ENCODE measurements at places on chromosomes 5 and 9. TPM values are rescaled to one million over a fixed set of nuclear protein-coding genes. Genes with fewer than 3 reads are reported as not detected.

CFAP157 gene
- total RNA-seq: not detected

ZBED3 gene
- total RNA-seq: 11.6 TPM

LMAN2 gene
- total RNA-seq: 49.0 TPM

FSD1L gene
- total RNA-seq: 0.24 TPM

ADGRD2 gene
- not detected for total RNA-seq

SEMA5A gene
- 0.03 TPM for total RNA-seq

GABBR2 gene
- total RNA-seq: not detected

DNA sequence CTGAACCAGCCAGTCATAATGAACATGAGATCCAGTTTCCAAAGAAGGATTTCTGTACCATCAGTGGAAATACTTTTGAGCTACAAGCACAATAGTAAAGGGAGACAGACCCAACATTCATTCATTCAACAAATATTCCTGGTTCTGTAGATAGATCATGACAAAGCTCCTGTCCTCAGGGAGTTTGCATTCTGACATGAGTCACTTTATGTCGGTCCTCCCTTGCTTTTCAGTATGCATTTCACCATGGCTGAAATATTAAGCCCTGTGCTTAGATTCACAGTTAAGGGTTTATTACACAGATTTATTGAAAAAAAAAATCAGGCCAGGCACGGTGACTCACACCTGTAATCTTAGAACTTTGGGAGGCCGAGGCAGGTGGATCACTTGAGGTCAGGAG lies 5.4 kb upstream of the MYOT start:
- no peak for DNase-seq

DNA sequence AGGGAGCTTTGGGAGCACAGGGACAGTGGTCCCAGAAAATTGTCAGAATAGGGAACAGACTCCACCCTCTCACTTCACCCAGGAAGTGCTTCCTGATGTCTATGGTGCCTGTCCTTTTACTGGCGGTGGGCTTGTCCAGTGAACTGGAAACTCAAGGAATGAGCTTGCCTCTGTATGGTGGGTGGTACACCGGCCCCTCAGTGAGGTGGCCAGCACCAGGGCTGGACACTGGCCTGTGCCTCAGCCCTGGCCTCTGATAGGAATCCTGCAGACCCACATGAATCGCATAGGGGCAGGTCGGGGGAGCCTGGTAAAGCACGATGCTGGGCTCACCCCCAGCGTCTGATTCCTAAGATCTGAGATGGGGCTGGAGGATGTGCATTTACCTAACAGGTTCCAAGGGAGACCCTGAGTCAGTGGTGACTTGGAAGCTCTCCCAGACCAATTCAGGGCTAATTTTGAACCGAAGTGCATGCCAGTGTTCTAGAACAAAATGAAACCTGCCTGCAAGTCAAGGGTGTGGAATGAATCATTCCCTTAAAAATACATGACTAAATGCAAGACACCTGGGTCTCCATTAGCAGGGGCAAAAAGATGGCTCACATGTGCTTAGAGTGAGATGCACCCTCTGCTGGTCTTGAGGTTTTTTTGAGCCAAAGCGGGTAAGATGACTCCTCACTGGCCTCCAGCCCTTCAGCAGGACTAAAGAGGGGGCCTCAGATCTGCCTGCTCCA lies 178.3 kb downstream of the HSPA4 start:
- DNase-seq: no peak

GRCh38 chr9:133592731-133593409 lies 16.3 kb downstream of the FAM163B start:
- DNase-seq: no peak

DNA sequence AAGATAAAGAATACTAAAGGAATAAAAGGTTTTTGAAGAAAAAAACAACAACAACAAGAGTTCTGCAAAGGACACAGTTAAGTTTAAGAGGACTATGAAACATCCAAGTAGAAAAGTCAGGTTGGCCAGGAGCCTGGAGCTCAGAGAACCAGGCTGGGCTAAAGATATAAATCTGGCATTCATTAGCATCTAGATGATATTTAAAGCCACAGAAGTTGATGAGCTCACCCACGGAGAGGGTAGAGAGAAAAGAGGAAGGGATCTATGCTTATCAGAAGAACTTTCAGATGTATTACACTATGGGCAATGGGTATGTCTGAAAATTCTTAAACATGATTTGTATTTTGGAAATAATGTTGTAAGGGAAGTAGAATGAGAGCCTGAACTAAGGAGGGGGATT lies 9.9 kb downstream of the MIER3 start:
- DNase-seq: no peak

- DNase-seq: no peak
Measured at GRCh38 chr5:154447089-154447725, 1.4 kb downstream of the SAP30L start.

- no peak for DNase-seq
Measured at GRCh38 chr5:98004463-98004862, 769.0 kb upstream of the RGMB start.

DNA sequence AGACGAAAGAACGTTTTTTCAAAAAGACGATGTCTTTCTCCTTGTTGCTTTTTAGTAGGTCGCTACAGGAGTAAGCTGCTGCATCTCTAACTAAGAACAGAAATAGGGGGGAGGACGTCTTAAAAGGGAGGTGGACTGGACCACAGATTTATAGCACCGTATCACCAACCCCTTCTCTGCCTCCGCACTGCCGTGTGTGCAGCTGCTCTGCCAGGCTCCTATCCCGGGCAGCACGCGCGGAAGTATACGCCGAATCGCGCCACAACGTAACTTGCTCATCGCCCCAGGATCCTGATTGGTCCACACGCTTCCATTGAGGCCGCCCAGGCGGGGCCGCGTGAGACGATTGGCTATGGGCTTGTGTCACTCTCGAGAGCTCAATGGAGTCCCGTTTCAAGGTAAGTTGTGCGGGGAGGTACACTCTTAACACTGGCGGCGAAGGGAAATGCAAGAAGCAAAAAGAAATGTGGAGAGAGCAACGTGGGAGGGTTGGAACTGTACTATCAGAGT lies at the start of gene ELAVL2:
Gene ELAVL2 (minus strand): TSS at position 121 of the 510 bp plus-strand sequence. CDS start 64,006 bp downstream, outside the sequence.
- no peak for DNase-seq

GRCh38 chr9:88468226-88468625 lies 66.8 kb upstream of the NXNL2 start:
- no peak for DNase-seq

GRCh38 chr5:142152384-142152732 lies 43.8 kb downstream of the NDFIP1 start:
- DNase-seq: no peak

DNA sequence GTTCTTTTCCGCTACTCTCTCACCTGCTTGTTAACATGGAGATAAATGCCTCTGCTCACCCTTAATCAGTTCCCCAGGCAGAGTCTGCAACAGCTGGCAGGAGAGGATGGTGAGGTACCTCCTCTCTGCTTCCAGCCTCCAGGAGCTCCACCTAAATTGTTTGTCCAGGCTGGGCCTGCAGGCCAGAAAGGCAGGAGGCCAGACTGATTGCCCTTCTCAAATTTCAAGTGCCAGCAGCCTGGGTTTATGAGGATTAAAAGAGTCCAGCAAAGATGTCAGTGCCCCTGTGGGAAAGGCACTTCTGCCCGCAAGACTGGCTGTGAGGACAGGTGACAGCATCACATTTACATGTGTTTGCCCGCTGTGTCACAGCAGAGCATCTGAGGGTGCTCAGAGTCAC lies 19.8 kb downstream of the CORO2A start:
- no peak for DNase-seq

All from CD8-positive, alpha-beta T cell (primary cell).